ENCODE measurements at places on chromosomes 7 and 10. TPM values are rescaled to one million over a fixed set of nuclear protein-coding genes. Genes with fewer than 3 reads are reported as not detected.

The TUBAL3 gene
- 0.40 TPM for total RNA-seq

- no peak for DNase-seq
Measured at GRCh38 chr10:132595854-132596253, 58.3 kb downstream of the INPP5A start.

The SPOCK2 gene
- total RNA-seq, result 7.5 TPM

DNA sequence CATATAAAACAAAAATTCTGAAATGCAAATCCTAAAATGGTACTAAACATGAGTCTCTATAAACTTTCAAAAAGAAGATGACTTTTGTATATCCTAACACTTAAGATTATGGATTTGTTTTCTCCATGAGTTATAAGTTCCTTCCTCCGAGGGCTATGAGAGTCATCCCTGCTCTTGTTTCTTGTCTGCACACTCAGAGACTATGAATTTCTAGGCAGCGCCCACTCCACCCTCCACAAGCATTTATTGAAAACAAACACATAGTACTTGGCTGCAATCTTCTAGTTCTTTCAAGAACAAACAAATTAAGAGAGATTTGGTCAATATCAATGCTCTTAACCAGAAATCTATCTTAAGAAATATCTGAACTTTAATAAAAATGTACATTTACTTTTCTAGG, 211.7 kb downstream of the DKK1 start:
- no peak for DNase-seq

The CCDC201 gene
- total RNA-seq, result not detected

The C10orf62 gene
- total RNA-seq, result 0.51 TPM

The GALNT17 gene
- total RNA-seq, result 60.6 TPM

The MUC12 gene
- total RNA-seq, result 0.19 TPM

The OR9A4 gene
- not detected for total RNA-seq

The CCL26 gene
- 0.83 TPM for total RNA-seq

The LLCFC1 gene
- total RNA-seq, result not detected

GRCh38 chr10:75444781-75445386, 13.5 kb downstream of the LRMDA start:
- no peak for DNase-seq

DNA sequence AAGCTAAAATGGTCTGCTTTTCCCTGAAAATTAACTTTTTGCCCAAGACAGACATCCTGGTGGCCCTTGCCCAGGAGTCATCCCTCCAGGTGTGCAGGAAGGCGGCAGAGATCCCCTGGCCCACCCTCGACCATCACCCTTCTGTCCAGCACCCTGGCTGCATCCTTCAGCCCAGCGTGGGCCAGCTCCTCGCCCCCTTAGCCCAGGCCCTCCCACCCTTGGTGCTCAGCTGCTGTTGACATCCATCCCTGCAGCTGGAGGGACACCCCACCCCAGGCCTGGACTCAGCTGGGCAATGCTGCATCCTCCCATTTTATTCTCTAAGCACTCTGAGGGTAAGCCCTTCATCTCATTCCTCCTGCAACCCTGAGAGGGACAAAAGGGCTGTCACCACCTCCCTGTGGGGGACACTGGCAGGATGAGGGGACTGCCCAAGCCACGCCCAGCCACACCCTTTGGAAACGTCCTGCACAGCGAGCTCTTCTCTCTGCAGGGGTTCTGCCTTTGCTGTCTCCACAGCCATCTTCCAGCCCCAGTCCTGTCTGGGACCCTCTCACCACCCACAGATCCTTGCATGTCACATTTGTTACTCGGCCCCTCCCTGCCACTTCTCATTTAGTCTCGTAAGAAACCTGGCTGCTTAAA, 30.7 kb downstream of the EN2 start:
- no peak for DNase-seq

The ZCCHC24 gene
- total RNA-seq, result 56.6 TPM

GRCh38 chr7:152144557-152145245, 119.2 kb downstream of the GALNT11 start:
- no peak for DNase-seq

DNA sequence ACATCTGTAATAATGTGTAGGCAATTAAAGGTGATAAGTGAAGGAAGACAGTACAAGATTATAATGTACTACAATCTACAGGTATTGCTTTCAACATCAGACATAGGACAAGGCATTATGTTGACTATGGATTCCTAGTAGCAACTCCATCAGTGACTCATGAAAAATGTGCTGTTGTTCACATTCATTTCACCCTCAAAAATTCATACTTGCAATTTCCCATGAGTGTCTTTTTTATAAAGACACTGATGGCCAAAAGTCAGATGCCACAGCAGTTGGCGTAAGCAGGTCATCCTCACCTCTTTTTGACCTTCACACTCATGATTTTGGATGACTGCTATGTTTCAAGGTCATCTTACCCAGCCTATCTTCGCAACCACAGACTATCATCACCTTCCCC, 100.0 kb upstream of the AMPH start:
- no peak for DNase-seq

DNA sequence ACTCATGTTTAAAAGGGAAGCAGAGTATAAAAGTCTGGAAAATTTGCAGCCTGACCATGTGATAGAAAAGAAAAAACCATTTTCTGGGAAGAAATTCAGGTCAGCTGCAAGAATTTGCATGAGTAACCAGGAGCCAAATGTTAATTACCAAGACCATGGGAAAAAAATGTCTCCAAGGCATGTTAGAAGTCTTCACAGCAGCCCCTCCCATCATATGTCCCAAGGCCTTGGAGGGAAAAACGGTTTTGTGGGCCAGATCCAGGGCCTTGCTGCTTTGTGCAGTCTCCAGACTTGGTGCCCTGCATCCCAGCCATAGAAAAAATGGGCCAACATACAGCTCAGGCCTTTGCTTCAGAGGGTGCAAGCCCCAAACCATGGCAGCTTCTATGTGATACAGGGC, 1019.6 kb upstream of the SORCS1 start:
- DNase-seq, result no peak

DNA sequence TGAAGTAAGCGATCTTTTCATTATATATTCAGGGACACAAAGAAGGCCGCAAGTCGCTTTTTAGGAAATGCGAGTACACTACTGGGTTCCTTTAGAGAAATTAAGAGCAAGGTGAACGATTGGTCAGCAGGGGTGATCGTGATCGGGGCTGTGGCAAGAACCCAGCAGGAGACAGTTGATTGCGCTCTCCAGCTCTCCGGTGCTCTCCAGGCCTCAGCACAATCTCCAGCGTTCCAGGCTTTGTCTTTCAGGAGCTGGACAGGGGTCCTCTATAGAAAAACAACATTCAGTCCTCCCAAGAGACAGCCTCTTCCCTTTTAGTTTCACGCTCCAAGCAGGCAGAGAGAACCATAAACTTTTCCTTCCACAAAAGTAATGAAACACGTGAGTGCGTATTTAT, 170.5 kb upstream of the KLF6 start:
- no peak for DNase-seq

The METTL27 gene
- 0.35 TPM for total RNA-seq

DNA sequence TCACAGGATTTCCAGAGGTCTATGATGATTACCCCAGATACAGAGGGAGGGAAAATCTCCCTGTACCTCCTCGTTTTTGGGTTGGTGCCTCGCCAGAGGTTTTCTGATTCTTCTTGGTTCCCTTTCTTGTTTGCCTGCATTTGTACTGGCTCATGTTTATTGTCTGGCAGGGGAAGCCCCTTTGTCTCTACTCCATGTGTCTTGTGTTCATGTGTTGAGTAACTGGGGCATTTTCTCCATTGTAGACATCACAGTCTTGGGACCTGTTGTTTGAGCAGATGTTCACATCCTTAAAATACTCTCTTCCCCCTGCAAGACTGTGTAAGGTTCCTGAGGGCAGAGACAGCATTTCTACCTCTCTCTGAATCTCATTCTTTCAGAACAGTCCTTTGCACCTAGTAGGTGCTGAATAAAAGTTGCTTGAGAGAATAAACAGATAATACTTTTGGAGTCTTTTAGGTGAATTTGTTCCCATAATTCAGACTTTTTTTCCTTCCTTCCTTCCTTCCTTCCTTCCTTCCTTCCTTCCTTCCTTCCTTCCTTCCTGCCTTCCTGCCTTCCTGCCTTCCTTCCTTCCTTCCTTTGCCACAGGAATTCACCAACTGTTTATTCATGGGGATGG, 25.1 kb downstream of the CDK14 start:
- DNase-seq, result no peak

DNA sequence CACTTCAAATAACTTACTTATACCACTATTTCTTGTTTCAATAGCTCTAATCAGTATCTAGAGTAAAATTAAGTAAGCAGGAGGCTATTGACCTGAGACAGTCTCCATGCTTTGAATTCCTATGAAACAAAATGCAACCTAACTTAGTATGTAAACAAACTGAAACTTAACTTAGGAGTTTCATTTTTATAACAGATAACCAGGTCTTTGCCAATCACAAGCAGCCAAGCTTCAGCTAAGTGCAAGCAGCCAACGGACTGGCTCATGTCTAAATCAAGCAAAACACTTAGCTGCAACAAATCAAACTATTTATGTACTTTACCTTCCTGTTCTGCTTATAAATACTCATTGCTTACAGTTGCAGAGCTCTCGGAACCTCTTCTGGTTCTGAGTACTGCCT, 4.4 kb upstream of the GSTK1 start:
- DNase-seq, result no peak

The ARID5B gene
- 25.2 TPM for total RNA-seq

DNA sequence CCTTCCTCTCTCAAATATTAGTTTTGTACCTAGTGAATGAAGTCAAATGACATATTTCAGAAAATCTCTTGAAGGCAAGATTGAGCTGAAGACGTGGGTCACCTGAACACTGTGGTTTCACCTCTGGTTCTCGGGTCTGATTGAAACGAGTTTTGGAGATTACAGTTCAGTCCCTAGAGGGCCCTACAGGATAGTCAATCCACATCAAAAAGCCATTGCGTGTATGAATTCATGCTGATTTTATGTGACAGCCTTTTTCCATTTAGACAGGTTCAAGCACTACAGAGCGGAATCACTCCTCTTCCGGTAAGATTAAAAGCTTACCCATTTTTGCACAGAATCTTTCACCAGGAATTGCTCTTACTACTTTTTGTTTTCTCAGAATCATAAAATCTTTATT, 62.2 kb downstream of the VIM start:
- no peak for DNase-seq

GRCh38 chr7:32256811-32257210, 186.6 kb upstream of the PDE1C start:
- no peak for DNase-seq

GRCh38 chr7:106752367-106752766, 91.4 kb upstream of the CCDC71L start:
- no peak for DNase-seq

The CALHM3 gene
- total RNA-seq, result not detected

DNA sequence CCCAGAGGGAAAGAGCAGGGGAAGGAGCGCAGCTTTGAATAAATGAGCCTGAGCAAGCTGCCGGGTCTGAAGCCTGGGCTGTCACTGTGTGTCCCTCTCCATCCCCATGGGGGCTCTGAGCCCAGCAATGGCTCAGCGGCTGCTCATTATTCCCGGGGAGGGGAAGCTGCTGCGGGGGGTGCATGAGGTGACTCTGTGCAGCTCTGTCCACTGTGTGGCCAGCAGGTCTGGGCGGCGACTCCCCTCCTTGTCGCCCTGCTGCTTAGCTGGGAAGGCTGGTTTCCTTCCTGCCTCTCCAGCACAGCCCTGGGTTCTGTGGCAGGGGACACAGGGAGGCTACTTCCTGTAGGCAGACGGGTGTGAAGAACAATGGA, 234.2 kb downstream of the PRPF18 start:
- no peak for DNase-seq

DNA sequence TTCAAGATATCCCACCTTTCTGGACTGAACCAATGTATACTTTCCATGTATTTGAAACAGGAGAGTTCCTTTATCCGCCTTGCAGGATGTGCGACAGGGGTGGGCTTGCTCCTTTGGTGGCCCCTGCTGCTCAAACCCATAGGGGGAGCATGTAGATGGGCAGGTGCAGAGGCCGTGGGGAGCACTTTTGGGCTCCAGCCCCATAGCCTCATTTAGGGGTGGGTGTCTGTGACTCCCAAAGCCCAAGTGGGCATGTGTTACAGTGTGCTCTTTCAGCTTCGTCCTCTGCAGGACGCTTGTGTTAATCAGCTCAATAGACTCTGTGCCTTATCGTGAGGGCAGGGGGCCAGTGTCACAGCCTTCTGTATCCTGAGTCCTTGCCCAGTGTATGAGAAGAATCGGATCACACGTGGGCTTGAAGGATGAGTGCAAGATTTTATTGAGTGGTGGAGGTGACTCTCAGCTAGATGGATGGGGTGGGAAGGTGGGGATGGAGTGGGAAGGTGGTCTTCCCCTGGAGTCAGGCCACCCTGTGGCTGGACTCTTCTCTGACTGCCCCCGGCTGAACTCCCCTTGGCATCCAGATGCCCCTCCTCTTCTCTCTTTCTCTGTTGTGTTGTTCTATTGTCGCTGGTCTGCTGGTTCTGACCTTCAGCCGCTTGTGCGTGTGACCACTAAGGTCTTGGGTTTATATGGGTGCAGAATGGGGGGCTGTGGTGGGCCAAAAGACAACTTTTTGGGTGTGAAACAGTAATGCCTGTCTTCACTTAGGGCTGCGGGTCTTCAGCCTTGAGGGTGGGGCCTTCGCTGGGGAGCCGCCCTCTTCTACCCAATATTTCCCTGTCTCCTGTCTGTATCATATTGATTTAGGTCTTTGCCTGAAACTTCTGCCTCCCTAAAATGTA, 262.2 kb downstream of the GLRX3 start:
- peak; percentile 67 for DNase-seq

DNA sequence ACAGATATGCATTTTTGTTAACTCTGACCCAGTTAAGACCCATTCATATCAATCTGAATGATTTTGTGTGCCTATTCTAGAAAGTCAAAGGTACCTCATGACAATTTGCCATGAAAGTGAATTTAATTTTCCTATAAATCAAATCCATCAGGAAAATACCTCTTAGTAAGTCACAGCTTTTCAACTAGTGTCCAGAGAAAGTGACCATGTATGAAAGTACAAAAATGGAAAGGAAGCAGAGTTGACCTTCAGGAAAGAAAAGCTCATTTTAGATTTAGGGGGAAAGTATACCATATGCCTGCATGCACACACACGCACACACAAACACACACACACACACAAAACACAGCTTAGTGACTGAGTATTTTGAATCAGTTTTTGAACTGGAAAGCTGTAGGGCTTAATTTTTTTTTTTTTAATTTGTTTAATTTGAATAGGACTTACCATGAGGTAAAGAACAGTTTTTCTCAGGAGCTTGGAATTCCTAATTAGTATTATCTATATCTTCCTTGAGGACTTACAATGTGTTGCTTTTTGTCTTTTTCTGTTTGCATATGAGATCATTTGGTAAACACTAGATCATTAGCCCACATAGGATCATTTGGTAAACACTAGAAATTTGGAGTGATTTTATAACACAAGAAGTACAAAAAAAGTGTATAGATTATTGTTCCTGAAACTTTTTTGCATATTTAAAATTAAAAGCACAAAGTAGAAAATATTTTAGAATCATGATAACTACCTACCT, 61.6 kb downstream of the ZNF277 start:
- DNase-seq, result no peak

The ADAM12 gene
- 1.3 TPM for total RNA-seq

GRCh38 chr10:90352288-90352687, 505.6 kb downstream of the HTR7 start:
- no peak for DNase-seq

GRCh38 chr10:117938104-117938503, 108.6 kb downstream of the RAB11FIP2 start:
- DNase-seq, result no peak
